Activated T-helper 1 cell treated with Interleukin-2 at 50 U/mL for 16 hours (primary cell): ENCODE measurements at places on chromosomes 4 and X.

DNA sequence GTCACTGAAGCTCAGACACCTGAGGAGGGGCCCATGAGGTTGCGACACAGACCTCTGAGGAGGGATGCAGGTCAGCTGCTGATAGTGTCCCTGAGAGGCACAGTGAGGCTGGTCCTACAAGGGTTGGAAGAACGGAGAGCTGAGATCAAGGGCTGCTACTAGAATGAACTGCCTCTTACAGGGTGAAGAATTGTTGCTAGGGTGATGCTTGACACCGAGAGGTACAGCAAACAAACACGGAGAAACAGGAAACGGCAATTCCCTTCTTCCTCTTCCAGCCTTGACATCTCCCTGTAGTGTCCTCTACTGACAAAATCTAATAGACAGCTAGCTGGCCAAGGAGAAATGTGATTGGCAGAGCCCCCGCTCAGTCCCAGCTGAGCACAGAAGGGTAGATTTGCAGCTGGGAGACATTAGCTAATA, 11.8 kb upstream of the HPGDS start:
- DNase-seq: no peak

- no peak for DNase-seq
Measured at GRCh38 chrX:86604607-86605006, 456.4 kb downstream of the DACH2 start.

- no peak for DNase-seq
Measured at GRCh38 chr4:8847331-8847730, 24.3 kb downstream of the HMX1 start.

DNA sequence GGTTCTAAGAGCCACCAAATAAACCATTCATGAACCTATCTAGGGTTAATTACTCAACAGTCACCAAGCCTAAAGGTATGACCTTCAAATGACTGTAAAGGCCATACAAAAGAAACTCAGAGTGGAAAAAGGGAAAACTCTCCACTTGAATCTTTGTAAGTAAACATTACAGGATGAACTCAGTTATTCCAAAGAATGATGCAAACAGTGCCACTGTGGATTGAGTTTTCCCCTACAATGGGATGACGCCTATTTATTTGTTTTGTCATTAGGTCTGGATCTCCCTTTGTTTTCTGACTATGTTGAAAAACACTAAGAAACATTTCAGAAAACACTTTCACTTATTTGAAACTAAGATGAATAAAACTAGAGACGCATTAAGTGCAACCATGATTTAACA, 12.7 kb downstream of the NUDT6 start:
- DNase-seq: no peak

DNA sequence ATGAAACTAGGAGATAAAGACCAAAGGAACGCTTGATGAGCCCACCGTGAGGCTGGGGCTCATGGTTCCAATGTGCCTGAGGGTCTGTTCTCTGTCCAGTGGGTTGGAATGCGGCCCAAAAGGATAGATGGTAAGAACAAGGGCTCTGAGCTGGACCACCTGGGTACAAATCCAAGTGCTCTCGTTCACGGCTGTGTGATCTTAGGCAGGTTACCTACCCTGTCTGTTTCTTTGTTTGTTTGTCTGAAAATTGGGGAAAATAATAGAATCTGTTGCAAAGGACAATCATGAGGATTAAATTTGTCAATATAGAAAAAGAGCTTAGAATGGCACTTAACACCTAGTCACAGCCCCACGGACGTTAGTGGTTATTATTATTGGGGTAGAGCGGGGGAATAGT, 36.0 kb downstream of the SMIM20 start:
- DNase-seq: no peak

DNA sequence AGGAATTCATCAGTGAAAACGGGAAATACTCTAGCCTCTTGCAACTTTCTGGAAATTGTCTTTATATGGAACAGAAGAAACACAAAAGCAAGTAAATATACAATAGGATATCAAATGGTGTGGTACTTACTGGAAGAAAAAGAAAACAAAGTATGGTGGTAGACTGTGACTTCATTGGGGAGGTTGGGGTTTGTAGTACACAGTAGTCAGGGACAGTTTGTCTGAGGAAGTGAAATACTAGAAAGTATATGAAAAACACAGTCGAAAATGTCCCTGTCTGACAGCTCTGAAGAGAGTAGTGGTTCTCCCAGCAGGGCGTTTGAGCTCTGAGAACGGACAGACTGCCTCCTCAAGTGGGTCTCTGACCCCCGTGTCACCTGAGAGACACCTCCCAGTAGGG, 390.0 kb upstream of the NWD2 start:
- no peak for DNase-seq

DNA sequence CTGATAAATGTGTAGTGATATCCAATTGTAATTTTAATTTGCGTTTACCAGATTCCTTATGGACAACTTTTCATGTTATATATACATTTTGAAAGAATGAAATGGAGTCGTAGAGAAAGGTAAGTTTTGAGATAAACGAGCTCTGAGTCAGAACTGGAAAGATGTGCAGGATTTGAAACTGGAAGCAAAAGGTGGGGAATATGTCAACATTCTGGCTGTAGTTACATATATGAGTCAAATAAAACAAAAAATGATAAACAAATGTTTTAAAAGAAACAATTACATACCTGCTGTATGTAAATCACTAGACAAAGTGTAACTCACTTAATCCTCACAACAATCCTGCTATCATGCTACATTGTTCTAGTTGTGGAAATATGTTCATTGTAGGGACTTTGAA, 84.0 kb downstream of the LPAR4 start:
- no peak for DNase-seq

DNA sequence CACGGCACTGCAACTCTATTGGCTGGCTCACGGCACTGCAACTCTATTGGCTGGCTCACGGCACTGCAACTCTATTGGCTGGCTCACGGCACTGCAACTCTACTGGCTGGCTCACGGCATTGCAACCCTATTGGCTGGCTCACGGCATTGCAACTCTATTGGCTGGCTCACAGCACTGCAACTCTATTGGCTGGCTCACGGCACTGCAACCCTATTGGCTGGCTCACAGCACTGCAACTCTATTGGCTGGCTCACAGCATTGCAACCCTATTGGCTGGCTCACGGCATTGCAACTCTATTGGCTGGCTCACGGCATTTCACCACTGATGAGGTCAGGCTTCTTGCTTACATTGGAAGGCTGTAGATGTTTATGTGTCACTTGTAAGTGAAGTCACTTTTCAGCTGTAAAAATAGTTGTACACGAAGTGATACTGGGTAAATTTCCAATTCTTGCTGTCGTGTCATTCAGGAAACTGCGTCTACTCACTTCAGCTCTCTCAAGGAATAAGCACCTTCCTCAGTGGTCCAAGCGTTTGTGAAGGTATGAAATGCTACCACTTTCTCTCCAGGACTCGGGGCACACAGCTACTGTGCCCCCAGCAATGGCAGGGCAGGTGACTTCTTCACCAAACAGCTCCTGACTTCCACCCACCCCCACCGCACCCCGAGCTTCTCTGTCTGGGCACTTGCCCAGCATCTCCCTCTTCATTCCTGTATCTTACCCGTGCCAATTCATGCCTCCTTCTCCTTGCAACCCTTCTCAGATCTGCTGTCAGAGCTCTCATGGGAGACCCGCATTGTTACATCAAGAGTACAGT, 141.3 kb downstream of the AFAP1 start:
- no peak for DNase-seq

GRCh38 chrX:134632355-134632754, 25.9 kb downstream of the PLAC1 start:
- no peak for DNase-seq

- no peak for DNase-seq
Measured at GRCh38 chr4:184096561-184097240, 121.0 kb downstream of the ENPP6 start.

DNA sequence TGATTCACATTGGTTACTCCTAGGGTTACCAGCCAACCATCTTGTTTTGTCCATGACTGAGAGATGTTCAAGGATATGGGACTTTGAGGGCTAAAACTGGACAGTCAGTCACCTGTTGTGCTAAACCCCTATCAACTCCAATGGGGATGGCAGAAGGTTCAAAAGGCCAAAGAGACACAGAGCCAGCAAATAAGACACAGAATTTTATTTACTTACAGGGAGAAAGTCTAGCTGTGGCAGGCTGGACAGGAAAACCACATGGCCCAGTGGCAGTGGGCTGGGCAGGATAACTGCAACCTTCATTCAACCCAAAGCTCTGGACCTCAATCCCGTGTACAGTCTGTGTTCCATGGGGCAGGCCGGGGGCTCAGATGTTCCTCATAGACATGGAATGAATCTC, 326.7 kb upstream of the RPS6KA3 start:
- DNase-seq: no peak

- DNase-seq: no peak
Measured at GRCh38 chrX:631802-632365, 1.3 kb downstream of the SHOX start.

- no peak for DNase-seq
Measured at GRCh38 chrX:2627272-2627867, 63.7 kb upstream of the CD99 start.

DNA sequence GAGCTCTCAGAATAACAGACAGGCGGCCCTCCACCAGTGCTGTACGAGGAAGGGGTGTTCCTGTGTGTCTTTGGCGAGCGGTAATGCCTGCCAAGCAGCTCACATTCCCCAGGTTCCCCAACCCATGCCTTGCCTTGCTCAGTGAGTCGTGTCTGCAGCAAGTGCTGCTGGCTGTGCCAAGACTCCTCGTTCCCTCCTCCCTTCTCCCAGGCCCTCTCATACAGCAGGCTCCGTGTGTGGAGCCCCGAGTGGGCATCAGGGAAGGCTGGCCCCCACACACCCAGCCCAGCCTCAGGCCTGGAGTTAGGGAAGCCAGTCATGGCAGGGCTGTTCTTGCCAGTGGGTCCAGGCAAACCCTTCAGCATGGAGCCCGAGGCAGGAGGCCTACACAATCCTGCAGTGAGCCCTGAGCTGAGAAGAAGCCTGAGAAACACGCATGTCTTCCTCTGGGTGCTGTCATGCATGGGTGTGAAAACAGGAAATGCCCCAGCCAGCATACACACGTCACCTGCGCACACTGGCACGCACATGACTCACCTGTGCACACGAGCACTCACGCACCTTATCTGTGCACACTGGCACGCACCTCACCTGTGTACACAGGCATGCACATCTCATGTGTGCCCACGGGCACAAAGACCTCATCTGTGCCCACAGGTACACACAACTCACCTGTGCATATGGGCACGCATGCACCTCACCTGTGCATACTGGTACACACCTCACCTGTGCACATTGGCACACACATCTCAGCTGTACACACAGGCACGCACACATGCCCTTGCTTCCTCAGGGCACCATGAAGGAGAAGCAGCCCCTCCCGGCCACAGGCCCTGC, 238.7 kb downstream of the DHRSX start:
- DNase-seq: no peak

- DNase-seq: no peak
Measured at GRCh38 chr4:127347936-127348335, 284.8 kb upstream of the INTU start.

GRCh38 chrX:31706466-31706865, 634.6 kb upstream of the FTHL17 start:
- DNase-seq: no peak

- DNase-seq: no peak
Measured at GRCh38 chr4:17284323-17285175, 227.3 kb downstream of the QDPR start.

DNA sequence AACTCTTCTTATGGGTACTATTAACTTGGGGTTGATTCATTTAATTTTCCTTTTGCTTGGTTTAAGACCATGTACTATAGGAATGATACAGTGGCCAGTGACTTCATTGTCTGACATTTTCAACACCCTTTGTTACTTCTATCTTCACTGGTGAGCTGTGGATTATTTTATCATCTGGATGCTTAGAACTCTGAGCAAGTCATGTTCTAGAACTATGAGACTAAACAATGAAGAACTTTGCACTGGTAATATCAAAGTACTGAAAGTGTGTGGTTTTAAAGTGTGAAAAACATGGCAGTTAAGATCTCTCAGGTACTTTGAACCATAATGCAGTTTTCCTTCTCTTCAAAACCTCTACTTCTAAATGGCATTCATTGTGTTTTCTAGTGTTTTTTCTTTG, 47.8 kb downstream of the MAP7D3 start:
- no peak for DNase-seq

DNA sequence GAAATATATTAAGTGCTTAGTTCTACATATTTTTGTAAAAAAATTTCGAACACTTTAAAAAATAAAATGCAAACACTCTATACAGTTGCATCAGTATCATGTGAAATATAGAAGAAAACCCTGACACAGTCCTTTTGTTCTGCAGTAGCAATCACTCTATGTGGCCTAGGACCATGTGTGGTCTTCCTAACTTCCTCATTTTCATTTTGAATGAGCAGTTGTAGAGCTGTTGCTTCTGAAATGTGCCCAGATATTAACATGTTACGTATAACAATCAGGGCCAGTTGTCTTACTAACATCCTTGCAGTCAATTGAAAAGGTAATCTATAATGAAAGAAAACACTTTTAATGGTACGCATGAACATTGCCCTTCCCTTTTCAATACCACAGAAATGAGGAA, 107.9 kb downstream of the ZNF827 start:
- DNase-seq: no peak

- no peak for DNase-seq
Measured at GRCh38 chr4:96504386-96504785, 664.5 kb downstream of the PDHA2 start.

GRCh38 chr4:152992027-152992426, 55.9 kb downstream of the FHDC1 start:
- no peak for DNase-seq

DNA sequence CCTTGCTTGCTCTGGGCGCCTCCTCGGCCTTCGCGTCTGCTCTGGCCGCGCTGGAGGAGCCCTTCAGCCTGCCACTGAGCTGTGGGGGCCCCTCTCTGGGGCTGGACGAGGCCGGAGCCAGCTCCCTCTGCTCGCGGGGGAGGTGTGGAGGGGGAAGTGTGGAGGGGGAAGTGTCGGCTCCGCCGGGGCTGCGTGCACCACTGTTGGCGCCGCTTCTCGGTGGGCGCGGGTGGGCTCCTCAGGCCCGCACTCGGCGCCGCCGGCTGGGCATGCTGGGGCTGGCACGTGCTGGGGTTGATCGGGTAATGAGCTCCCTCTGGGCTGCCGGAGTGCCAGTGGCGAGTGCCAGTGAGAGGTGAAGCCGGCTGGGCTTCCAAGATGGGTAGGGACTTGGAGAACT, 116.7 kb downstream of the CPXCR1 start:
- no peak for DNase-seq

GRCh38 chr4:123783151-123783790, 386.7 kb downstream of the SPRY1 start:
- no peak for DNase-seq

GRCh38 chr4:89193843-89194242, 82.5 kb downstream of the TIGD2 start:
- no peak for DNase-seq
